ENCODE measurements at places on chromosomes 5 and 9. TPM values are rescaled to one million over a fixed set of nuclear protein-coding genes. Genes with fewer than 3 reads are reported as not detected.
A peak's percentile ranks its signal among the peaks of the same experiment; 100 is the strongest.

Gene MPDZ
- total RNA-seq: 97.0 TPM

Gene RNF180
- 7.8 TPM for total RNA-seq

Gene SCGB3A2
- total RNA-seq: 1.4 TPM

Gene PCDHGC4
- total RNA-seq: 3.5 TPM

Gene ICE1
- 34.9 TPM for total RNA-seq

Gene CER1
- total RNA-seq: 5.2 TPM

- no peaks in the 10 kb centered on the region for H3K36me3 ChIP-seq
- H3K27ac ChIP-seq: no peak overlapping the region
- peaks cover 9% of the 10 kb centered on the region for H3K27me3 ChIP-seq
- DNase-seq: no peak
- no peak overlapping the region for H3K4me3 ChIP-seq
These were observed 42.5 kb downstream of the RALGPS1 start for GRCh38 chr9:126956917-126957686.

DNA sequence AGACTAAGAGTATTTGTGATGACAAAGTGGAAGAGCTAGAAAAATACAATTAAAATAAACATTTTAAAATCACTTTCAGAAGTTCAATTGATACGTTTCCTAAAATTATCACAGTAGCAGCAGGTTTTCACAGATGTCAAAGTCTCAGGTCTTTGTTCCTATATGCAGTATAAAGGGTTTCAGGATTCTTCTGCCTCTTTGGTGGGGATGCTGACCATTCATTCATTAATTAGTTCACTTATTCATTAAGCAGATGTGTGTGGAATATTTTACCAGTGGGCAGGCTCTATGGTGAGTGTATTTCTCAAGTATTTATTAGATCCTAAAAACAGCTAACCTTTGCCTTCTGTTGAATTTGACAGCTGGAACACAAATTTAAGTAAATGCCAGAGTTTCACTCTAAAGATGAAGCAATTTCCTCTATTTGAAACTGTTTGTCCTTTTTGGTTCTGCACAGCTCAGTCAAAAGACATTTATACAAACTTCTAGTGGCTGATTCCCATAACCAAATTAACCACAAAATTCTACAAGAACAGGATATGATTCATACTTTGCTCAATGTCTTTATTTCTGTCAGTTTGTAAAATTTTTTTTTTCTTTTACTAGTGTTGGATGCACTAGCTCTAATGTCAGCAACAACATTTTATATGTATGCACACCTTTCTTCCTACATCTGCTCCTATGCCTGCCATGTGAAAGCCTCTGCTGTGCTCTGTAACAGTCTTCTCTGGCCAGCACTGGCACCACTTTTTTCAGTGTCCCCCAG, 75.9 kb upstream of the PRR16 start:
- H3K4me3 ChIP-seq: no peak overlapping the region
- no peaks in the 10 kb centered on the region for H3K4me1 ChIP-seq
- H3K27ac ChIP-seq: no peak overlapping the region
- no peaks in the 10 kb centered on the region for H3K36me3 ChIP-seq

GRCh38 chr9:16039218-16039987, 486.6 kb downstream of the CCDC171 start:
- peak; percentile 62 for DNase-seq
- no peak overlapping the region for H3K4me3 ChIP-seq
- H3K36me3 ChIP-seq: no peaks in the 10 kb centered on the region
- peaks cover 1% of the 10 kb centered on the region for H3K27me3 ChIP-seq

GRCh38 chr5:141814064-141814964, 63.9 kb downstream of the PCDH1 start:
- no peak overlapping the region for H3K4me3 ChIP-seq
- peaks cover 58% of the 10 kb centered on the region for H3K4me1 ChIP-seq
- peak overlapping the region; percentile 64 for H3K27ac ChIP-seq
- H3K36me3 ChIP-seq: no peaks in the 10 kb centered on the region
- H3K27me3 ChIP-seq: peaks cover 14% of the 10 kb centered on the region

DNA sequence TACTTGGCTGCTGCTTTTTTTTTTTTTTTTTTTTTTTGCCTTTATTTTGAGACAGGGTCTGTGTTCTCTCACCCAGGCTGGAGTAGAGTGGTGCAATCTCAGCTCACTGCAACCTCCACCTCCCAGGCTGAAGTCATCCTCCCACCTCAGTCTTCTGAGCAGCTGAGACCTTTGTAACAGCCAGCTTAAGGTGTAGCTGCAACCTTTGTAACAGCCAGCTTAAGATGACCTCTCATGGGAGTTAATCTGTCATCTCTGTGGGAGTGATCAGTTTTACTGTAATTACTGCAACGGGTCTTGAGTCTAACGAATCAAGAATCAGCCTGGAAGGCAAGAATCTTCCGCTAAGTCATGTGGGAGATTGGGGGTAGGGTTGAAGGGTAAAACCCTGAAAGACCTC, 31.6 kb upstream of the SNX2 start:
- H3K27me3 ChIP-seq: peaks cover 2% of the 10 kb centered on the region
- H3K27ac ChIP-seq: no peak overlapping the region

GRCh38 chr9:128703616-128704355, 1.5 kb downstream of the PKN3 start:
- DNase-seq: no peak
- peak overlapping the region; percentile 88 for H3K4me3 ChIP-seq
- no peaks in the 10 kb centered on the region for H3K36me3 ChIP-seq
- H3K4me1 ChIP-seq: no peaks in the 10 kb centered on the region
- peaks cover 3% of the 10 kb centered on the region for H3K27me3 ChIP-seq

- no peak for DNase-seq
- H3K27me3 ChIP-seq: peaks cover 1% of the 10 kb centered on the region
- no peak overlapping the region for H3K27ac ChIP-seq
- no peak overlapping the region for H3K4me3 ChIP-seq
- peaks cover 13% of the 10 kb centered on the region for H3K4me1 ChIP-seq
These were observed 719.3 kb downstream of the NR2F1-AS1 start for GRCh38 chr5:92861531-92862285.
